ENCODE measurements at places on chromosomes 1 and 21.

- no peak for DNase-seq
These were observed 22.8 kb downstream of the FAM20B start for GRCh38 chr1:179048339-179049124.

DNA sequence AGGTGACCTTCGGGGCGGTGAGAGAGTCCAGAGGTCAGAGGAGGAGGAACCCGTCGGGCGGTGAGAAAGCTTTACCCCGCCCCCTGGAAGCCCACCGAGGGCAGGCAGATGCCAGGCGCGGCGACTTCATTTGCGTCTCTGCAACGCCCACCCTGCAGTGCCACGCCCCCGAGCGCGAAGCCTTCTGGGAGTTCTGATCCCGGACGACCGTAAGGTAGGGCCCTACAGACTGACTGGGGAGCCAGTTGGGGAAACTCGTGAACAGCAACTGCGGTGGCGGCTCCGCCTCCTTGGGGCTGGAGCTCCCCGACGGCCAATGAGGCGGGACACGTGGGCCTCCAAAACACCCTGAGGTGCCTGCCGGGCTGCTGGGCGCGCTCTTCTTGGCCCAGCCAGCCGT is 46.0 kb upstream of the EDARADD start:
- DNase-seq = no peak

GRCh38 chr1:20279509-20279908 is 11.2 kb upstream of the VWA5B1 start:
- DNase-seq = no peak

DNA sequence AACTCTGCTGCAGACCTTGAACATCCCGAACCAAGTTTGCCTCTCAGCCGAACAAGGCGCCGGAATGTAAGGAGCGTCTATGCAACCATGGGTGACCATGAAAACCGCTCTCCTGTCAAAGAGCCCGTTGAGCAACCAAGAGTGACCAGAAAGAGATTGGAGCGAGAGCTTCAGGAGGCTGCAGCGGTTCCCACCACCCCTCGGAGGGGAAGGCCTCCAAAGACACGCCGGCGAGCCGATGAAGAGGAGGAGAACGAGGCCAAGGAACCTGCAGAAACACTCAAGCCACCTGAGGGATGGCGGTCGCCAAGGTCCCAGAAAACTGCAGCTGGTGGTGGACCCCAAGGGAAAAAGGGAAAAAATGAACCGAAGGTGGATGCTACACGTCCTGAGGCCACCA is 44.0 kb downstream of the ZBTB17 start:
- DNase-seq = no peak

GRCh38 chr1:226001963-226002666 is 3.0 kb upstream of the SDE2 start:
- no peak for DNase-seq

GRCh38 chr1:185769136-185769535 is 34.9 kb downstream of the HMCN1 start:
- no peak for DNase-seq

DNA sequence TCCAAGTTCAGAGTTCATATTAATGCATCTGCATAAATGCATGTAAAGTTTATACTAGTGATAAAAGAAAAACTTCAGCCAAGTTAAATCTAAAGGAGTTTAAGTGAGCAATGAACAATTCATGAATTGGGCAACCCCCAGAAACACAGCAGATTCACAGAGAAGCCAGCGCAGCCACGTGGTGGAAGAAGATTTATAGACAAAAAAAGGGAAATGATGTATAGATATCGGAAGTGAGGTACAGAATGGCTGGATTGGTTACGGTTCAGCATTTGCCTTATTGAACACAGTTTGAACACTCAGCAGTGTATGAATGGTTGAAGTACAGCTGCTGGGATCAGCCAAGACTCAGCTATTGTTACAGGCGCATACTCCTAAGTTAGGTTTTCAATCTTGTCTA is 5.7 kb downstream of the AK5 start:
- no peak for DNase-seq

DNA sequence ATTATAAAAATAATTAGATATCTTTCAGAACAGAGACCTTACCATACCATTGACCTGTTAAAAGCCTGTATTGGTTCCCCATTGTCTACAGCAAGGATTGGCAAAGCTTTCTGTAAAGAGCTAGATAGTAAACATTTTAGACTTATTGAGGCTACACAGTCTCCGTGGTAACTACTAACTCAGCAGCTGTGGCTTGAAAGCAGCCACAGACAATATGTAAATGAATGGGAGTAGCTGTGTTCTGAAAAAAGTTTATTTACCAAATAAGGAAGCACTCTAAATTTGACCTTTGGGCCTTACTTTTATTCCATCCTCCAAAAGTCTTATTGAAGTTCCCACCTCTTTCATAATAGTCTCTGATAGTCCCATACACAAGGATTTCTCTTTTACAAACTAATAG is 39.7 kb downstream of the NUP210L start:
- no peak for DNase-seq

DNA sequence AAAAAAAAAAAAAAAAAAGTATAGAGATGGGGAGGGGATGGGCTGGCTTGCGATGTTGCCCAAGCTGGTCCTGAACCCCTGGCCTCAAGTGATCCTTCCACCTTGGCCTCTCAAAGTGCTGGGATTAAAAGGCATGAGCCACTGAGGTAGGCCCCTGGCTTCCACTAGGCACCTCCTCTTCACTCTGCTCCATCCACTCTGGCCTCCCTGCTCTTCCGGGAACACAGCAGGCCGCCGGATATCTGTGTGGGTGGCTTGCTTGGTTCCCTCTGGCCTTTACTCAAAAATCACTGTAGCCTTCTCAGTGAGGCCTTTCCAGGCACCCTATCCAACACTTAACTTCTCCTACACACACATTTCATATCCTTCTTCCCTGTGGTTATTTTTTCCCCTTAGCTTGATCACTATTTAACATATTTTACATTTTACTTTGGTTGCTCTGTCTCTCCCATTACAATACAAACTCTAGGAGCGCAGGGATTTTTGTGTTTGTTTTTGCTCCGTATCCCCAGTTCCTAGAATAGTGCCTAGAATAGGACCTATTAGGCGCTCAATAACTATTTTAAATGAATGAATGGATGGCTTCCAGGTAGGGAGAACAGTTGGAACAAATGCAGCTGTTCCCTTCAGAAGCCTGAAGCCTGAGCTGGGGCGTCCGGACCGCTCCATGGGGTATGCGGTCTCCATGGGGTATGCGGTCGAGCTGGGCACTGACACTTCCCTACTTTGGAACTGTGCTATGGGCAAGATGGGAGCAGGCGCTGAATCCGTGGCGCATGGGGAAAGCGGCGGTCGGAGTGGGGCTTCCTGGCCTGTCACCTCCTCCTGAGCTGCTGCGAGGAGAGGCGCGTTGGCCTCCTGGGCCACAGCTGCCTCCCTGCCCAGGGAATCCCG is 46.7 kb downstream of the H3-3A start:
- no peak for DNase-seq

GRCh38 chr21:29187944-29188343 is 57.5 kb downstream of the MAP3K7CL start:
- DNase-seq = no peak

GRCh38 chr1:23837908-23838307 is 12.7 kb upstream of the HMGCL start:
- DNase-seq = no peak

DNA sequence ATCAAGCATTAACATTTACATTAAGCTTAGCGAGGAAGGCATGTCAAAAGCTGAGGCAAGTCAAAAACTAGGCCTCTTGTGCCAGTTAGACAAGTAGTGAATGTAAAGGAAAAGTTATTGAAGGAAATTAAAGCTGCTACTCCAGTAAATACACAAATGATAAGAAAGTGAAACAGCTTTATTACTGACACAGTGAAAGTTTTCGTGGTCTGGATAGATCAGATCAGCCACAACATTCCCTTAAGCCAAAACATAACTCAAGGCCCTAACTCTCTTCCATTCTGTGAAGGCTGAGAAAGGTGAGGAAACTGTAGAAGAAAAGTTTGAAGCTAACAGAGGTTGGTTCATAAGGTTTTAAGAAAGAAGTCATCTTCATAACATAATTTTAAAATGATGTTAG is 131.9 kb downstream of the VAV3 start:
- no peak for DNase-seq

- no peak for DNase-seq
These were observed 28.9 kb upstream of the NLRP3 start for GRCh38 chr1:247387096-247387495.

GRCh38 chr1:84253036-84253435 is 48.5 kb upstream of the SAMD13 start:
- no peak for DNase-seq

- DNase-seq = no peak
These were observed 42.8 kb upstream of the ATF3 start for GRCh38 chr1:212565571-212566305.

GRCh38 chr1:75720820-75721219 is 3.7 kb upstream of the ACADM start:
- no peak for DNase-seq

- DNase-seq = no peak
These were observed 200.9 kb downstream of the TM2D1 start for GRCh38 chr1:61523893-61524605.

GRCh38 chr1:205962821-205963221 is 19.6 kb upstream of the SLC26A9 start:
- DNase-seq = no peak

GRCh38 chr1:211932933-211933254 is 102.3 kb upstream of the LPGAT1 start:
- no peak for DNase-seq

DNA sequence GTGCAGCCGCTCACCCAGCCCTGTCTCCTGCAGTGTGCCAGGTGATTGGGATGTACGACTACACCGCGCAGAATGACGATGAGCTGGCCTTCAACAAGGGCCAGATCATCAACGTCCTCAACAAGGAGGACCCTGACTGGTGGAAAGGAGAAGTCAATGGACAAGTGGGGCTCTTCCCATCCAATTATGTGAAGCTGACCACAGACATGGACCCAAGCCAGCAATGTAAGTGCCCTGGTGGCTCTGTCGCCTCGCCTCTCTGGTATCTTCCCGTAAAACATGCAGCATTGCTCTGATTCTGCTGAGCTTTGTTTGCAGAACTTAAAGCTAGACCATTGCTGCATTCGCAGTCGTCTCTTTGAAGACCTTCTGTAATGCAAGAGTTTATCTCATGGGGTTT is 79.2 kb downstream of the ATP5PO start:
- no peak for DNase-seq

DNA sequence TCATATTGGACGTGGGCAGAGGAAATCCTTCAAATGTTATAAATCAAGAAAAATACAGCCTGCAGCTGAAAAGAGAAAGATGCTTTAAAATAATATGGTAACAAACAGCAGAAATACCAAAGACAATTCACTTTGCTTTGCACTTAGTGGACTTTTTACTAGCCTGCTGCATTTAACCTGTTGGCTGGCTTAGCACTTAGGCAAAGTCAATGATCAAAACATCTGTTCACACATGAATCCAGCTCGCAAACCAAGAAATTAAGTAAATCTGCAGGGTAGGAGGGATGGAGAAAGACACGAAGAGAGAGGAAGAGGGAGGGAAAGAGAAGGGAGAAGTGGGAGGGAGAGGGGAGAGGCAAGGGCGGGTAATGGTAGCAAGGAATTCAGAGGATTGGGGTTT is 103.6 kb upstream of the RAB4A start:
- DNase-seq = no peak

- peak; percentile 61 for DNase-seq
These were observed 14.6 kb upstream of the MEX3A start for GRCh38 chr1:156096640-156097391.

DNA sequence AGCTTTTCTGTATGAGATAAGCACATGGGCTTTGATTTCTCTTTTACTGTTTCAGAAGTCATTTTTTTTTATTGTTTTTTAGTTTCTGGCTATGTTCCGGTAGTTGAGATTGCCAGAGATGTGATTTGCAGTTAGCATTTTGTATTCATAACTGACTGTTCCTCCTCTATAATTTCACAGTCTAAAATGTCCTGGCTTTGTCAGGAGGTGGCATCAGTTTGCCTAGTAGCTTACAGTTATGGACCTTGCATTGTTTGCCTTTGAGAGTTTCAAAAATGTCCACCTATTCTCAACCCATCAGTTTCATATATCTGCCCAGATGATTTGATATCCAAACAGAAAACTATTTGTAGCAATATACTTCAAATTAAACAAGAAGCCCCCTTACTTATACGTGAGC is 39.5 kb upstream of the ST6GALNAC3 start:
- DNase-seq = no peak

DNA sequence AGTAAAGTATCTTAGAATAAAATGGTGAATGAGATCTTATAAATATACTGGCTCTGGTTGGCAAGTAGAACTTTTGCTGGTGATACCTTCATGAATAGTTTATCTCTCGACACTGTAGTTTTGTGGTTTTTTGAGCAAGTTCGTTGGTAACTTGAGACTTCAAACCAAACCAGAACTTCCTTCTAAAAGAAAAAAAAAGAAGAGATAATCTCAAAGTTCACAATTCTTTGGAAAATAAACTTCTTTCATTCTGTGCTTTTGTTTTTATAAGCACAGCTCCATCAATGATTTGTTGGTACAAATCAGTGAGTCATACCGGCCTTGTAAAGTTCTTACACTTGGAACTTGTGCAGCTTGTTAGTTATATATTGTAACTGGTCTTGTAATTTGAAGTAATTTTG is 2.3 kb downstream of the HIPK1 start:
- no peak for DNase-seq

- DNase-seq = no peak
These were observed 12.4 kb downstream of the ALX3 start for GRCh38 chr1:110057963-110058518.

DNA sequence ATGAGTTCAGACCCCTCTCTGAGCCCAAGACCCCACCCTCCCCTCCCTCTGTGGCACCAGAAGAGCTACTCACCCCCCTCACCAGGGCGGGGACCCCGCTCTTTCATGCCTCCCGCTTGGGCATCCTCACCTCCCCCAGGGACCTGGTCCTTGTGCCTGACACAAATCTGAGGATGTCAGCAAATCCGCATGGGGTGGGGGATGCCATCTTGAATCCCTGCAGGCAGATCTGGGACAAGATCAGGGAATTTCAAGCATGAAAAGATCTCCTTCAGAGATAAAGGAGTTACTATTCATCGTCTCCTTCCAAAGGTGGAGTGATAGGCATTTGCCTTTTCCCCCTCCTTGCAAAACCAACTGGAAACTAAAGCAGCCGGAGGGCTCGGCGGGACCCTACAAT is 81.1 kb downstream of the DISP3 start:
- DNase-seq = no peak

DNA sequence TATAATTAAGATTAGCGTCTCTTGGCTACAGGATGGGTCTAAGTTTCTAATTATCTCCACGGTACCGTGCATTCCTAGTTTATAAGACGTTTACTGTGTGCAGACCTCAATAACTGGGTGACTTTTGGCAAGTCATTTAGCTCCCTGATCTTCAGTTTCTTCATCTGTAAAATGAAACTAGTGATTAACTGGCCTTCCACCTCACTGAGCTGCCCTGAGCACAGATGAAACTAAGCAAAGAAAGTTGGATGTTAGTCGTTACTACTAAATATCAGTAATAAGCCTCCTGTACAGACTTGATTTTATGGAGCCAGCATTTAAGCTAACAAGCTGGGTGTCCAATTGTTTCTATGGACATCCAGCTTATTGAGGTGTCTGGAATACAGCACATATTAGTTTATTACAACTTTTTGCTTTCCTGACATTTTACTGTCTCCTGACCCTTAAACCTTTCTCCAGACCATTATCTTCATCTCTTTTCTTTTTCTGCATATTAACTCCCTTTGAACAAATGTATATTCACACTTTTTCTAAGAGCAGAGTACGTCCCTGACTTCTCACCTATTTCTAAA is 1.1 kb downstream of the CR2 start:
- DNase-seq = no peak
